ENCODE measurements at places on chromosomes 16 and 17.

DNA sequence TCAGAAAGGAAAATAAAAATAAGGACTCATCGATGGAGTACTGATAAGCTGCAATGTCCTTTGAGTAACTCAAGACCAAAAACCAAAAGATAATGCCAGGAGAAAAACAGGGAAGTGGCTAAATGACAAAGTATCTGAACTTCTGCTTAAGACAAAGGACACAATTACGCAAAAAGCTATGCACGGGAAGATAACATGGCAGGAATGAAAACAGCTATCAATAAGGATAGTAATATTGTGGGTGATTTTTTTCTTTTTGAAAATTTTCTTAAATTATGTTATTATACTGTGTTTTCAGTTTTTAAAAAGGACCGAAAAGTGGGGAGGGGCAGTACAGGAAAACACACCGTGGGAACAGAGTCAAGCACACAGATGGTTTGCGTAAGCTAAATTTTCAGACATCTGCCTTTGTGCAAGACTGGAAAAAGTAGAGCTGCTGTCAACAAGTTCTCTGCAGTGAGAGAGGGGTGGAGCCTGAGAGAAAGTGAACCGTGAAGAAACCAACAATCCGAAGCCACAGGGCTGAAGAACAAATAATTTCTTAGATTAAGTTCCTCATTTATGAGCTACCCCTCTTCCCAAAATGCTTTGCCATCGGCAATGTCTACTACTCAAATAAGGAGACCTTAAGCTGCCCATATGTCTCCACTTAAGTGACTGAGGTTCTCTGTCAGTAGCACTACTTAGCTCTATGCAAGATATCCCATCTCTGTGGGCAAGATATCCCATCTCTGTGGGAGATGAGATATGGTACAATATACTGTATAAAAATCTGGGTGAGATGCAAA lies 99.9 kb upstream of the CORO6 start:
- no peak for DNase-seq

GRCh38 chr16:80969114-80969484 lies 37.6 kb downstream of the CMC2 start:
- no peak for DNase-seq

DNA sequence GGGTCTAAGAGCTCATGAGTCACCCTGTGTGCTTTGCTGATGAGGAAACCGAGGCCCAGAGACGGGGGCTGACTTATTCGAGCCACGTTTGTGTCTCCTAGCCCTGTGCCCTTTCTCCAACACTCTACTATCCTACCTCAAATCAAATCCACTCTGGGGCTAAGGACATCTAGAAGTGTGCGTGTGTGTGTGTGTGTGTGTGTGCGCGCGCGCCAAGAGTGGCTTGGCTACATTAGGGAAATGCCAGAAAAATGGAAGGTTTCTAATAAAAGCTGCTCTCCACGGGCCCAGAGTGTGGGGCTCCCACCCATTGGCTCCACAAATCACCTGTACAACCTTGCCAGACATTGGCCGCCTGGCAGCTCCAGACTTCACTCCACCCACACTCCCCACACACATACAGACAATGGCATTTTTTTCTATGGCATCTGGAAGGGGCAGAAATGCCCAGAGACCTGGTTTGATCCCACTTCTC lies 30.3 kb upstream of the PHOSPHO1 start:
- DNase-seq: peak; percentile 9

GRCh38 chr17:16106161-16106891 lies 106.7 kb downstream of the TTC19 start:
- DNase-seq: no peak

DNA sequence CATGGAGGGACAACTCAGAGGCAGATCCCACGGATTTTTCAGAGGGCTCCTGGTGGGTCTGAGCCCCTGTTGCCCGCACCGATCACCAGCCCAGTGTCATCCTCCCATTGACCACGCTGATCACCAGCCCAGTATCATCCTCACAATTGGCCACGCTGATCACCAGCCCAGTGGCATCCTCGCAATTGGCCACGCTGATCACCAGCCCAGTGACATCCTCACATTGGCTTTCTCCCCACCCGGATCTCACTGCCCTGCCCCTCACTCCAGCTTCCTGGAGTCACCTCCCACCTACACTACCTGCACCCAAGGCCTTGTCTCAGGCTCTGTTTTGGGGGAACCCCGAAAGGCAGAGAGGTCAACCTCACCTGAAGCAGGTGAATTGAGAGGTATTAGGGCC lies 358.2 kb upstream of the TNRC6C start:
- DNase-seq: no peak

- no peak for DNase-seq
Observed at GRCh38 chr16:10154389-10154788, 27.8 kb downstream of the GRIN2A start.

- no peak for DNase-seq
Observed at GRCh38 chr16:9170470-9170869, 79.0 kb downstream of the HAPSTR1 start.

- DNase-seq: no peak
Observed at GRCh38 chr17:78723001-78723796, 58.9 kb downstream of the CYTH1 start.

- no peak for DNase-seq
Observed at GRCh38 chr17:80322864-80323263, 62.2 kb downstream of the RNF213 start.

GRCh38 chr16:68444056-68444657 lies 4.2 kb downstream of the SMPD3 start:
- no peak for DNase-seq

DNA sequence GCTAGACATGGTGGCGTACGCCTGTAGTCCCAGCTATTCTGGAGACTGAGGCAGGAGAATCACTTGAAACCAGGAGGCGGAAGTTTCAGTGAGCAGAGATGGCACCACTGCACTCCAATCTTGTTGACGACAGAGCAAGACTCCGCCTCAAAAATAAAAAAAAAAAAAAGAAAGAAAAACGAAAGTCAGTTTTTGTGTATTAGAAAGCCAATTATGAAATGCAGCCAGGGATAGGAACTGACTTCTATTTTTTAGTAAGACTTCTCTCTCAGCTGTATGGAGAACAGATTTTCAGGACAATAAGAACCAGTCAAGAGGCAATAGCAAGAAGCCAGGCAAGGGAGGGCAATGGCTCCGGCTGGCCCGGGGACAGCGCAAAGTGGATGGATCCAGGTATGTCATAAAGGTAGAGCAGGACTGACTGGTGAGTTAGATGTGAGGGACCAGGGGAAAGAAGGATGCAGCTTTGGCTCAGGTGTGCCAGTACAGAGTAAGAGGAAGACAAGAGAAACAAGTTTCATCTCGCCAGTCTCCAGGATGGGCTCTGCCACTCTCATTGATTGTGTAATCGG lies 12.5 kb upstream of the CCL1 start:
- no peak for DNase-seq

DNA sequence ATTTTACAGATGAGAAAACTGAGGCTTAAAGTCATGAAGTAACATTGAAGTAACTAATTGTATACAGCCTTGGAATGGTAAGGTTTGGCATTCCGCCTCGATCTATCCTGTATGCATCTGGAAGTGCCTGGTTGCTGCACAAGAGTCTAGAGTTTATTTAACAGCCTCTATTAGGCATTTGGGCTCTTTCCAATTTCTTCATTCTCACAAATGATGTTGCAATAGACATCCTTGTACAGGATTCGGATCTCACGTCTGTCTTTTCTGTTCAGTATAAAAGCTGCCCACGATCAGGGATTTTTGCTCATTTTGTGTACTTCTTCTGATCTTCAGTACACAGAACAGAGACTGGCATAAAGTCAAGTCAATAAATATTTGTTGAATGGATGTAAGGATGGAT lies 100.5 kb downstream of the AIPL1 start:
- DNase-seq: no peak

- no peak for DNase-seq
Observed at GRCh38 chr17:9016941-9017552, 4.3 kb upstream of the NTN1 start.

DNA sequence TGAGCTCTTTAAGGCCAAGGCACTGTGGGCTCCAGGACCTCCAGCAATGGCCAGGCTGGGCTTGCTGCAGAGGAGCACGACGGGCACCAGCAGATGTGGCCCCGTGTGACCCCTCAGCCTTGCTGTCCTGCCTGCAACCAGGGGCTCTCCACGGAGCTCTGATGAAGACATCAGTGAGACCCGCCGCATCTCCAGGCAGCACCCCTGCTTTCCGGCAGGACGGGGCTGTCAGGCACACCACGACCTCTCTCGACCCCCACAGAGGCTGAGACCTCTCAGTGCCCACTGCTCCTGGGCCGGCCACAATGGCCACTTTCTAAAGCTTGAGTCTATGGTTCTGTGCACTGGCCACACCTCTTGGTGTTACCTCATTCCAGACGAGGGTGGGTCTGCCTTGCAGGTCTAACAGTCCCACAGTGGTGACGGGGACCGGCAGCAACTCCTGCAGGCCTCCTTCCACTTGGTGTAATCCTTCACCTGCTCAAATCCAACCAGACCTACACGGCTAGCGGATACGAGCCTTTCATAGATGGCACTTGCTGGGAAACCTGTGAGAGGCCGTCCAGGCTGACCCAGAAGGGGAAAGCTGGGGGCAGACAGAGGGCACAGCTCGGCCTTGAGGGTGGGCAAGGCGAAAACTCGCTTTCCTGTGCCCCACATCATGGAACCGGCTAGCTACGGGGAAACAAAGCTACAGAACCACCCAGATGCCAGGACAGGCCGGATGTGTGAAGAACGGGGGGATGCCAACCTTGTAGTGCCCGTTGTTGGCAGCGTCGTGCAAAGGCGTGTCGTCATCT lies 70.5 kb downstream of the ZNF778 start:
- no peak for DNase-seq

DNA sequence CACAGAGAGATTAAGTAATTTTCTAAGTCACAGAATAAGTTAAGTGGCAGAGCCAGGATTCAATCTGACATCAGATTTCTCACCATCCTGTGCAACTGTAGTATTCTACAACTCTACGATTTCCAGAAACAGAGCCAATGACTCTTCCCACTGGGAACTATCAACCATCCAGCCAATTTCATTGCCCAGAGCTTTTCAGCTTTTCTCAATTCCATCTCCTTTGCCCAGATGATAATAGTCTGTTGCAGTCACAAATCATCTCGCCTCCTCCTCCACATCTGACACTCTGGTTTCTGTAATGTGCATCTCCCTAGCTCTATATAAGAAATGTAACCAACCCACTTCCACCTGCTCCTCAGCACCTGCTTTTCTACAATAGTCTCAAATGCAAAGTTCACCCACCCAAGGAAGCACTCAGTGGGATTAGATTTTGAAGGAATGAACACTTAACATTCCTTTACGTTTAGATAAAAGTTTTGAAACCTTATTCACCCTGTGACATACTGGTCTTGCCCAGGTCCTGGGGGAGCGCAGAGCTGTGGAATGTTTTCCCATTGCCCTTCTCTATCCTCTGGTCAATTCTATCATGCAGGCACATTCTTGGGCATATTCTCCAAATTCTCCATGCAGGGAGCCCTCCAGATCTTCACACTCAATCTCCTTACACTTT lies 167.8 kb upstream of the ASIC2 start:
- no peak for DNase-seq

DNA sequence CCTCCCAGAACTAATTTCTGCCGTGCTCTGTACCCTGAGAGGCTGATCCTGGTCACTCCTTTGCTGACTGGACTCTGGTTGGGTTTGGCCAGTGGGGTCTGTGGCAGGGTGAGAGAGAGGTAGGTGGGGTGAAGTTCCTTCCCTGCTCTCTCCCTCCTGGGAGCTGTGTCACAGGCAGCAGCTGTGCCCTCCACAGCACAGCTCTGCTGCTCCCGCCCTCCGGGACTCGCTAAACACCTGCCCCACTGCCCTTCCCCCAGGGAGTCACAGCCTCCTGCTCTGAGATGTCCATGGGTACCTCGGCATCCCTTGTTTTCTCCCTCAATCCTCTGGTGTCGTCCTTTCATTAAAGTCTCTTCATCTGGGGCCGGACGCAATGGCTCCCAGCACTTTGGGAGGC lies 66.4 kb downstream of the SRCIN1 start:
- DNase-seq: no peak

GRCh38 chr16:85936816-85937215 lies 37.9 kb downstream of the IRF8 start:
- peak; percentile 29 for DNase-seq

GRCh38 chr16:22098405-22099255 lies 6.3 kb downstream of the VWA3A start:
- DNase-seq: peak; percentile 10

- DNase-seq: no peak
Observed at GRCh38 chr16:68274441-68274840, 10.1 kb downstream of the SLC7A6 start.

- no peak for DNase-seq
Observed at GRCh38 chr16:52552643-52553042, 5.7 kb upstream of the TOX3 start.

DNA sequence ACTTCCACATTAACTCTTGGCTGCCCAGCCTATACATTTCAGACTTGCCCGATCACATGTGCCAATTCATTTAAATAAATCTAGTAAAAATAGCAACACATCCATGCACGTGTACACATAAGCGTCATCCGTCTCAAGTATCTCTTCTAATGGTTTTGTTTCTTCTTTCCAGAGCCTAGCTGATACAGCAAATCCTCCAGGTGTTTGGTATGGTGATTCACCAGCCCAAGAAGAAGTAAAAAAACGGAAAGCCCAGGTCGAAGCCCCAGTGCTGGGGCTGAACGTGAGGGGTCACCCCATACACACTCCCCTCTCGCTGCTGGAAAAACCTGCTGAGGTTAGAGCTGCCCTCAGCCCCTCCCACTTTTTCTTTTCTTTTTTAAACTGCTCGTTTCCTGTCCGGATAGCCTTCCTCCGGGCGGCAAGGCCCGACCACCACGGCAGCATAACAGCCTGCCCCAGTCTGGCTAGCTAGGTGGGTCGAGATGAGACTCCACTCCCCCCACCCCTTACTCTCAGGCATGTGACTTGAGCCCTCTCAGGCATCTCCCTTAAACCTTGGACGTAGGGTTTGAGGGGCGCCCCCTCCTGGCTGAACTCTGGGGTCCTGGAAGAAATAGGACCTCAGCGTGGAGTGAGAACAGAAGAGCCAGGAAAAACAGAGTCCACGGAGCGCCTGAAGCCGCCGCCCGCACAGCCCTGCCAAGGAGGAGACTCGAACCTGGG lies 13.9 kb upstream of the OR1F1 start:
- DNase-seq: peak; percentile 52

- peak; percentile 2 for DNase-seq
Observed at GRCh38 chr16:48318630-48319029, 66.6 kb downstream of the SIAH1 start.

GRCh38 chr16:11262915-11263314 lies 6.2 kb downstream of the TNP2 start:
- DNase-seq: no peak

DNA sequence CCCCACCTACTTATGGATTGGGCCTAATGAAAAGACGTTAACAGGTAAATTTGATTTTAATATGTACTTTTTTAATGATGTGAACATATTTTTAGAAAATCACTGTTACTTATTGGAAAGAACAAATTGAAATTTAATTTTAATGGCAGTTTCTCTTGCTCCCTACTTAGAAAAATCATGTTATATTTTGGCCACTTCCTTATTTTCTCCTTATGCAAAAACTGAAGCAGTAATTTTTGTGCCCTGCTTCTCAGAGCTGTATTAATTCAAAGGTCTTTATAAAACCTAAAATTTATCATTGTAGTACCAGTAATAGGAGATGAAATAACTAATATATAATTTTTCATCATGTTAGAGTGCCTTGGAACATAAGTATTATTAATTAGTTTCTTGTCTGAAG lies 2.8 kb downstream of the ZPBP2 start:
- no peak for DNase-seq

GRCh38 chr17:79353016-79353415 lies 257.8 kb downstream of the RBFOX3 start:
- DNase-seq: no peak
